ENCODE measurements at places on chromosomes 3 and 15. TPM values are rescaled to one million over a fixed set of nuclear protein-coding genes. Genes with fewer than 3 reads are reported as not detected.

ALPK3 gene
- total RNA-seq, result 2.5 TPM

WDR5B gene
- total RNA-seq, result 6.0 TPM

RBPMS2 gene
- 0.46 TPM for total RNA-seq

DMXL2 gene
- 160 TPM for total RNA-seq

GABRB3 gene
- total RNA-seq, result 141 TPM

KLHL40 gene
- 0.23 TPM for total RNA-seq

CTDSPL gene
- total RNA-seq, result 16.6 TPM
